ENCODE measurements at places on chromosomes 2 and 18. TPM values are rescaled to one million over a fixed set of nuclear protein-coding genes. Genes with fewer than 3 reads are reported as not detected.

The CXCR4 gene
- 103 TPM for total RNA-seq

GRCh38 chr2:217222309-217222910 is 362.5 kb upstream of the TNP1 start:
- H3K4me1 ChIP-seq, result peaks cover 39% of the 10 kb centered on the region
- peaks cover 4% of the 10 kb centered on the region for H3K36me3 ChIP-seq
- H3K27me3 ChIP-seq, result peaks cover 9% of the 10 kb centered on the region
- DNase-seq, result peak; percentile 31
- H3K27ac ChIP-seq, result peak overlapping the region; percentile 88

GRCh38 chr2:75055820-75056675 is 97.6 kb downstream of the POLE4 start:
- H3K36me3 ChIP-seq, result no peaks in the 10 kb centered on the region
- H3K4me1 ChIP-seq, result no peaks in the 10 kb centered on the region
- H3K27me3 ChIP-seq, result no peaks in the 10 kb centered on the region

DNA sequence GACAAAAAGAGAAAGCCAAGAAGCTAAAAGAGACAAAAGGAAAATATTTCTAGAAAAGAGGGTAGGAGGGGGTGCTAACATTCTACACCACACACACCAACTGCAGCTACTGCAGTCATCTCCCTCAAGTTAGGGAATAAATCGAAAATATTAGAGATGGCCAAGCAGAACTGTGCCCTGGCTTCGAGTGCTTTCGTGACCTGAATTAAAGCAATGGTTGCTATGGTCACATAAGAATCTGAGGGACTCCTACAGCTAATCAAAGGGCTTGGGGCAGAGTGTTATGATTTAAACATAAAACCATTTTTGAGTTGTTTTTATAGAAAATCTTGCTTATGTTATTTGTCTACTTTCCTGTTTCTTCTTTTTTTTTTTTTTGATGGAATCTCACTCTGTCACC is 159.6 kb upstream of the HNRNPA3 start:
- H3K4me1 ChIP-seq, result no peaks in the 10 kb centered on the region
- no peak overlapping the region for H3K27ac ChIP-seq
- no peaks in the 10 kb centered on the region for H3K27me3 ChIP-seq
- H3K4me3 ChIP-seq, result no peak overlapping the region

DNA sequence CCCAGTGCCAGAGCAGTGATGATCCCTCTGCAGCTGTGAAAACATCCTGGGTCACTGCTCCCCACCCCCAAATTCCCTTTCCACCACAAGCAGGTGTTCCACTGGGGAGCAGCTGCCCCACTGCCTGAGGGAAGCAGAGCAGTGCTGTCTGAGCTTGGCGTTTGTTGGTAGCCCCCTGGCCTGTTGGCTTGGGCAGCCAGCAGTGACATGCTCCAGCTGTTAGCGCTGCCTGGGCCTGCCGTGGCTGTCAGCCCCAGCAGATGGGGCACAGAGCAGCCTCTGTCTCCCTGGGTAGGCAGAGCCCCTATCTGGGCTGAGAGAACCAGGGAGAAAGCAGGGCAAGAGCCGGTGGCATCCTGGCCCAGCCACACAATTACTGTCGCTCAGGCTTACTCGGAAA is 247.7 kb downstream of the GLI2 start:
- H3K4me3 ChIP-seq, result no peak overlapping the region
- no peak overlapping the region for H3K27ac ChIP-seq
- no peak for DNase-seq
- H3K4me1 ChIP-seq, result no peaks in the 10 kb centered on the region
- no peaks in the 10 kb centered on the region for H3K27me3 ChIP-seq
- no peaks in the 10 kb centered on the region for H3K36me3 ChIP-seq

DNA sequence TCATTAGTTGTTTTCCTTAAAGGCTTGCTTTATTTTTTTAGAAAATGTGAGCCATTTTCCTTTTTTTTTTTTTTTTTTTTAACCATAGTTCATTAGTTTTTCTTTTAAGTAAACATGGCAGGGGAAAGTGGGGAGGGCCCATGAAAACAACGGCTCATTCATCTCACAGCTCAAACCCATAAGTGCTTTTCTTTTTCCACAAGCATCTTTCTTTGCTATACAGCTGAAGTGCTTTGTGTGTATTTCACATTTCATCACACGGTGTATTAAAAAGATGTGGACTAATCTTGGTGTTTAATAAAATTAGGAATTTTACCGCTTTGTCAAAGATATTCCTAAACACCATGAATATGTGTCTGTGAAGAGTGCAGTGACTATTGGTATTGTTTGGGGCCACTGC is 41.6 kb downstream of the RHBDD1 start:
- no peaks in the 10 kb centered on the region for H3K27me3 ChIP-seq
- H3K36me3 ChIP-seq, result peaks cover 62% of the 10 kb centered on the region
- peaks cover 27% of the 10 kb centered on the region for H3K4me1 ChIP-seq
- no peak overlapping the region for H3K27ac ChIP-seq
- no peak for DNase-seq
